ENCODE measurements at places on chromosomes 13 and 19.
A peak's percentile ranks its signal among the peaks of the same experiment; 100 is the strongest.

GRCh38 chr13:114145722-114146121 is 13.3 kb upstream of the RASA3 start:
- DNase-seq: no peak

DNA sequence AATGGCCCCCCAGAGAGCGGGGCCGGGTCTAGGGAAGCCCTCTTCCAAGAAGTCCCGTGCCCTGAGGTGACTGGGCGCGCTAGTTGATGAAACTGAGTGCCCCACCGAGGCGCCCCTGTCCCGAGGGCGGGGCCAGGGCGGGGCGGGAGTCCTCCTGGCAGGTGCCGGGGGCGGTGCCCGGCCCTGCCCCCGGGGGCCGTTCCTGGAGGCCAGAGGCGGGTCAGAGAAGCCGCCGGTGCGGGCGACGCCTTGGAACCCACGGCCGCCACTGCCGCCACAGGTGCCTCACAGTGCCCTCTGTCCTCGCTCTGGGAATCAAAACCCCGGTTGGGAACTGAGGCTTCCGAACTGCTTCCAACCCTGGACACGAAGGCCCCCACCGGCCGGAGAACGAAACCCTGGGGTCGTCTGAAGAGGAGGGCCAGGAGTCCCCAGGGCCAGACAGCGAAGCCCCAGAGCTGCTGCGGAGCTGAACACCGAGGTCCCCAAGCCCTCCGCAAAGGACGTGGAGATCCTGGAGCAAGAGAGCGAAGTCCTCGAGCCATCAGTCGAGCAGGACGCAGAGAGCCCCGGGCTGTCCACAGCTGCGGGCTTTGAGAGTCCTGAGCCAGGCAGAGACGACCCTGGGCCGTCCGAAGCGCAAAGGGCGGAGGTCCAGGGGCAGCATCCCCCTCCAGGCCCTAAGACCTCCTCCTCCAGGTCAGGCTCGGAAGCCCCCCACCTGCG is at the start of gene MISP3:
Gene MISP3 (plus strand): TSS at position 252 of the 726 bp plus-strand sequence. CDS start 524 bp downstream, outside the sequence.
- no peak for DNase-seq

GRCh38 chr19:14530005-14530348 is 583 bp downstream of the TECR start:
- DNase-seq: no peak

- no peak for DNase-seq
Observed at GRCh38 chr19:32324631-32325285, 20.7 kb upstream of the ZNF507 start.

DNA sequence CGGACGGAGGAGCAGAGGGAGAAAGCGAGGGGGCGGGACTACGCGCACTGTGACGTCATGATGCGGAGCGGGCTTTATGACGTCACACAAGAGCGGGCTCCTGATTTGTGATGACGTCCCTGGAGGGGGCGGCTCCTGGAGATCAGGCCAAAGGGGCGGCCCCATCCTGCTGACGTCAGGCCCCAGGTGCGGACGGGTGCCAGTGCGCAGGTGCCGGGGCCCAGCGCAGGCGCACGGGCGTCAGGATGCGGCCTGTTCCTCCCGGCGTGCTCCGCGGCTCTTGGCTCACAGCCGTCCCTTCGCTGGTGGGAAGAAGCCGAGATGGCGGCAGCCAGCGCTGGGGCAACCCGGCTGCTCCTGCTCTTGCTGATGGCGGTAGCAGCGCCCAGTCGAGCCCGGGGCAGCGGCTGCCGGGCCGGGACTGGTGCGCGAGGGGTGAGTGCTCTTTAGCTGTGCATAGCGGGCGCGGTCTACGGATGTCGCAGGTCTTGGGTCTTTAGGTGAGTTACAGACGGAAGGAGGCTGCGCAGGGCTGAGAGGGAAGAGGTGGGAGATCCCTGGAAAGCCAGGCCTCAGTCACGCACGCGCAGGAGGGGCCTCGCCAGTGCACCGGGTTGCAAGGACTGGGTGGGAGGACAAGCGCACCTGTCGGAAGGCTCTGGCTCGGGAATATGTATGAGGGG is at the start of the genes EMC10 and GARIN5A:
Gene EMC10 (plus strand): TSS at position 284 of the 683 bp plus-strand sequence. CDS start 38 bp downstream, at position 322.
Gene GARIN5A (minus strand): TSS at position 625 of the 683 bp plus-strand sequence. CDS start 460 bp downstream, at position 165.
- peak; percentile 90 for DNase-seq

GRCh38 chr13:35856084-35856483 is 275.1 kb downstream of the DCLK1 start:
- no peak for DNase-seq

DNA sequence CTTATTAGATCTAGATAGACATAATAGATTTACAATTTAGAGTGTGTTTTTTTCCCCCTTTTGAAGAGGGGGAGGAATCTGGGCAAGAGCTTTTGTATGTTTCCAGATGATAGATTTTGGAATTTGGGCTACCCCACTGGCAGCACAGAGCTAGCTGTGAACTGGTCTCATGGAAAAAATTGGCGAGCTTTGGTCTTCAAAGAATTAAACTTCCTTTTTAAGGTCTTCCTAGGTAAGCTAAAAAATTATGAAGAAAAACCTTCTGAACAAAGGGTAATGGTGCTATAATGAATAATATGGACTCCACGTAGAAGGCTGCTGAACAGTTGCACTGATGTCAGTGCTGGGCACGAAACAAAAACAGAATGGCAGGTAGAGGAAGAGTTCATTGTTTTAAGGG is 109.3 kb downstream of the ZIC5 start:
- DNase-seq: no peak

DNA sequence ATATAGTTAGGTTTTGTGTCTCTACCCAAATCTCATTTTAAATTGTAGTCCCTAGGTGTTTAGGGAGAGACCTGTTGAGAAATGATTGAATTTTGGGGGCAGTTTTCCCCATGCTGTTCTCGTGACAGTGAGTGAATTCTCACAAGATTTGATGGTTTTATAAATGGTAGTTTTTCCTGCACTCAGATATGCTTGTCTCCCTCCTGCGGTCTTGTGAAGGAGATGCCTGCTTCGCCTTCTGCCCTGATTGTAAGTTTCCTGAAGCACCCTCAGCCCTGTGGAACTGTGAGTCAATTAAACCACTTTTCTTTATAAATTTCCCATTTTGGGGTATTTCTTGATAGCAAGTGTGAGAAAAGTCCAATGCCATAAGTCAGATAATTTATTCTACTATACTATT is 1977.5 kb upstream of the PCDH20 start:
- no peak for DNase-seq

GRCh38 chr13:60148918-60149317 is 14.8 kb downstream of the DIAPH3 start:
- DNase-seq: no peak

- no peak for DNase-seq
Observed at GRCh38 chr13:60062502-60062901, 101.2 kb downstream of the DIAPH3 start.

GRCh38 chr13:76756451-76756850 is 129.8 kb downstream of the KCTD12 start:
- DNase-seq: no peak

DNA sequence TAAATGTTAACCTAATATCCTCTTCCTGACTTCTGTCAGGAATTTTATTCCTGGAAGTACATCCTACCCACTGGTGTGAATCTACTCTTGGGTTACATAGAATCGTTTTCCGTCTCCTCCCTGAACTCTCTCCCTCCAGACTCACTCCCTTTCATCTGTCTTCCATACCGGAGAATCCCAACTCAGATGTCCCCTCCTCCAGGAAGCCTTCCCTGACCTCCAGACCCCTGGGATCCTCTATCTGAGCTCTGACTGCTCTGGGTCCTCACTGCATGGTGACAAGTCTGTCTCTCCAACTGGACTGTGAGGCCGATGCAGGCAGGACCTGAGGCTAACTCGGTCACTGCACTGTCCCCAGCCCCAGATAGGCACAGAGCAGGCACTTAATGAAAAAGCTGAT is 24.6 kb downstream of the OPA3 start:
- DNase-seq: no peak

Data from stimulated activated CD4-positive, alpha-beta T cell treated with anti-CD3 and anti-CD28 coated beads, Interleukin-12 subunit alpha, Interleukin-12 subunit beta, amount 100 ng/mL, for 24 hours (primary cell).